ENCODE measurements at places on chromosomes 6 and 20.

GRCh38 chr6:139590206-139590605 is 215.8 kb upstream of the CITED2 start:
- peak overlapping the region; percentile 14 for H3K27ac ChIP-seq
- H3K27me3 ChIP-seq: no peaks in the 10 kb centered on the region
- DNase-seq: no peak

GRCh38 chr6:130377371-130377770 is 11.6 kb downstream of the TMEM200A start:
- no peaks in the 10 kb centered on the region for H3K36me3 ChIP-seq
- DNase-seq: no peak
- no peak overlapping the region for H3K4me3 ChIP-seq
- no peaks in the 10 kb centered on the region for H3K4me1 ChIP-seq

DNA sequence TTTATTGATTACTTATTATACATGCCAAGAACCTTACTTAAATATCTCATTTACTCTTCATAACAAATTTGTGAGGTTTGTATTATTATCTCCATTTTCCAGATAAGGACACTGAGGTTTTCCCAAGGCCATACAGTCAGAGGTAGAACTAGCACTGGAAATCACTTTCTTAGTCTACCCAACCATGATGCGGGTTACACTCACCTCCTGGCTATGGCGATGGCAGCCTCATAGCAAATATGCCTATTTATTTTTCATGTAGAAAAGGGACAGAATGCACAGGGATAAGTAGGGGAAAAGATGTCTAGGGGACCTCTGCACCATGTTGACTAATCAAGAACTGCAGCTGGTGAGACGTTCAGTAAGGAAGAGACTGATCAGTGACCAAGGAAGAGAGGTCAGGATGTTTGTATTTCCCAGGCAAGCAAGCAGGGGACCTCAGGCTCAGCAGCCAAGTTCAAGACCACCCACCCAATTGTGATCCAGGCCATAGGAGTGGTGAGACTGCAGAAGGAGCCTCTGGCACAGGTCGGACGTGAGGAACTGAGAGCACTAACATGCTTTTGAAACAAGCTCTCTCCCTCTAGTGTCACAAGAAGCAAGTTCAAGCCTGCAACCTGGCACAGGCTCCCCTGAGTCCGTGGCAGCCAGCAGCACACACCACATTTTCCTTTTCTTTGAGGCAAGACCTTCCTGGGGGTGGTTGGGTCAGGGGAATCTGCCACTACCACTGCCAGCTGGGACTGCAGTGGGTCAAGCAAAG is 97.8 kb downstream of the GMPR start:
- no peaks in the 10 kb centered on the region for H3K27me3 ChIP-seq
- no peak for DNase-seq
- no peak overlapping the region for H3K4me3 ChIP-seq
- H3K27ac ChIP-seq: no peak overlapping the region
- no peaks in the 10 kb centered on the region for H3K36me3 ChIP-seq

DNA sequence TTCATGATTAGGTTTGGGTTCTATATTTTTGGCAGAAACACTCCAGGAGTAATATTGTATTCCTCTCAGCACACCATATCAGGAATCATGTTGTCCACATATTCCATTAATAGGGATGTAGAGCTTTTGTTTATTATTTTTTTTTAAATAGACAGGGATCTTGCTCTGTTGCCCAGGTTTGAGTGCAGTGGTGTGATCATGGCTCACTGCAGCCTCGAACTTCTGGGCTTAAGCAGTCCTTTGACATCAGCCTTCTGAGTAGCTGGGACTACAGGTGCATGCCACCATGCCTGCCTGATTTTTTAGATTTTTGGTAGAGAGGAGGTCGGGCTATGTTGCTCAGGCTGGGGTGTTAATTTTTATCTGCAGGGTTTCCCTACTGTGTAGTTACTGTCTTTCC is 12.0 kb downstream of the SCAF8 start:
- no peak overlapping the region for H3K27ac ChIP-seq
- no peak for DNase-seq
- H3K27me3 ChIP-seq: no peaks in the 10 kb centered on the region
- H3K4me1 ChIP-seq: peaks cover 4% of the 10 kb centered on the region

GRCh38 chr6:43142101-43142500 is 29.0 kb upstream of the SRF start:
- H3K36me3 ChIP-seq: no peaks in the 10 kb centered on the region
- H3K4me1 ChIP-seq: no peaks in the 10 kb centered on the region
- H3K4me3 ChIP-seq: no peak overlapping the region
- no peak for DNase-seq
- H3K27me3 ChIP-seq: no peaks in the 10 kb centered on the region
- H3K27ac ChIP-seq: no peak overlapping the region

DNA sequence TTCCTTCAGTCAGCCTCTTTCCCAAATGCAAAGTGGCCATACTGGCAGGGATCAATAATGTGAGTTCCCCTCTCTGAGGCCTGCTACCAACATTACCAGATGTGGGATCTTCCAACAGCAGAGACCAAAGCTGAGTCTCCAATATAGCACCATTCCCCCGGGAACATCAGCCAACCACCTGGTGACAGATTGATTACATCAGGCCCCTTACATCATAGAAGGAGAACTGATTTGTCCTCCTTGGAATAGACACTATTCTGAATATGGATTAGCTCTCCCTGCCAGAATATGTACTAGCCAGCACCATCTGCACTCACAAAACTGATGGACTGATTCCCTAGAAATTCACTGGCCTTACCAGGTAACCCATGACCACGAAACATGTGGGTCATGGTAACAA is 61.9 kb upstream of the CARMIL1 start:
- no peaks in the 10 kb centered on the region for H3K27me3 ChIP-seq
- H3K27ac ChIP-seq: no peak overlapping the region
- no peaks in the 10 kb centered on the region for H3K4me1 ChIP-seq
- H3K36me3 ChIP-seq: no peaks in the 10 kb centered on the region
- H3K4me3 ChIP-seq: no peak overlapping the region

DNA sequence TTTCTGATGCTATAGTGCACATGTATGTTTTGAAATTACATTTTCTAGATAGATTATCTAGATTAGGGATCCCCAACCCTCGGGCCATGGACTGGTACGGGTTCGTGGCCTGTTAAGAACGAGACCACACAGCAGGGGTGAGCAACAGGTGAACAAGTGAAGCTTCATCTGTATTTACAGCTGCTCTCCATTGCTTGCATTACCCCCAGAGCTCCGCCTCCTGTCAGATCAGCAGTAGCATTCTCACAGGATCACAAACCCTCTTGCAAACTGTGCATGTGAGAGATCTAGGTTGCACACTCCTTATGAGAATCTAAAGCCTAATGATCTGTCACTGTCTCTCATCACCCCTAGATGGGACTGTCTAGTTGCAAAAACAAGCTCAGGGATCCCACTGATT is 10.4 kb downstream of the CEP57L1 start:
- no peaks in the 10 kb centered on the region for H3K36me3 ChIP-seq
- no peaks in the 10 kb centered on the region for H3K27me3 ChIP-seq
- no peak overlapping the region for H3K4me3 ChIP-seq
- DNase-seq: no peak
- no peak overlapping the region for H3K27ac ChIP-seq

GRCh38 chr6:160071805-160072690 is 49.6 kb upstream of the SLC22A1 start:
- peaks cover 75% of the 10 kb centered on the region for H3K36me3 ChIP-seq
- H3K4me3 ChIP-seq: no peak overlapping the region
- no peaks in the 10 kb centered on the region for H3K27me3 ChIP-seq
- H3K27ac ChIP-seq: no peak overlapping the region
- H3K4me1 ChIP-seq: no peaks in the 10 kb centered on the region
- no peak for DNase-seq

DNA sequence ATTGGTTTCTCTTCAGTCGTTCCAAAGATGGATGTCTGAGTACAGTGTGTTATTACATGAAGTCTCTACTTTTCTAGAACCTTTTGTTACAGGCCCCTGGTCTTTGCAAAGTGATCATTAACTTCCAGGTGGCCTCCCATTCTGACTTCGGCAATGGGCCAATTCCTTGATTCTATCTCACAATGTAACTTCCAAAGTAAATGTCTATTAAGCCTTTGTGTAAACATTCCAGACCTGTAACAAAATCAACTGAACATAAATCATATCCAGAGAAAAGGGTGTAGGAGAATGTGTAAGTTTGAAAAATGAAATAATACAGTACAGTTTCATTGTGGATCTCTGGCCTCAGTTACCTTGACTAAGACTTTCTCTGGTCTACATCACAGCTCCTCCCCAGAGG is 187.8 kb upstream of the JAG1 start:
- H3K4me1 ChIP-seq: peaks cover 25% of the 10 kb centered on the region
- H3K4me3 ChIP-seq: no peak overlapping the region
- H3K36me3 ChIP-seq: no peaks in the 10 kb centered on the region
- no peaks in the 10 kb centered on the region for H3K27me3 ChIP-seq
- DNase-seq: no peak

DNA sequence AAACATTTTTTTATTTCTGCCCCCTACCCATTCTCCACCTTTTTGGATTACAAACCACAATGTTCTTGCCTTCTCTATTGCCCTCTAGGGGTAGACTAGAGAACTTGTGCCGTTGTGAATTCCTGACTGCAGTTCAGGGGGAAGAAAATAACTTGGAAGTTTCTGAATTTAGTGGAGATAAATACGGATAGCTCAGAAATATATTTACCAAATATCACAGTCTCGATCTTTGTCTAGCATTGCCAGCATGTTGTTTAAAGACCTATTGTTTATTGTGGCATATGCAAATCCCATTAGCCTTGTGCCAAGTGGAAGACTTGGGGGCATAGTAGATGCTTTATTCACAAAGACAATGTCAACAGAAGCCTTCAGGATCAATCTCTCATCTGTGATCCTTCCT is 154.1 kb upstream of the MMS22L start:
- H3K4me3 ChIP-seq: no peak overlapping the region
- no peak for DNase-seq
- H3K4me1 ChIP-seq: no peaks in the 10 kb centered on the region
- H3K27ac ChIP-seq: no peak overlapping the region
- H3K27me3 ChIP-seq: no peaks in the 10 kb centered on the region
- no peaks in the 10 kb centered on the region for H3K36me3 ChIP-seq

DNA sequence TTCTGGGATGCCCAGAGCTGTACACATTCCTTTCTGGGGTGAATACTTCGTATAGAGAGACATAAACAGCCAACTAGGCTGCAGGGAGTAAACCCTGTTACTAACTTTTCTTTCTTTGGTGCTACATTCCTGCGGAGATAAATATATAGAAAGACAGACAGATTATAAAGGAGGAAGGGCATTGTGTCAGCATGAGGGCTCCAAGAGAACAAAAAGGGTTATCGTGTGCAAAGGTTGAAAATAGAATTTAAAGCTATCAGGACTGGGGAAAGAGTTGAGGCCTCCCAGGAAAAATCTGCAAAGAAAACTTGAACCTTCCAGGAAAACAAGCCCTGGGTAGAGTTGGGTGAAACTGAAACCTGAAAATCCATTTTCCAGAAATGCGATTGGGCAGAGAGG is 68.0 kb downstream of the TMEM170B start:
- H3K4me1 ChIP-seq: peaks cover 12% of the 10 kb centered on the region
- H3K27ac ChIP-seq: peak overlapping the region; percentile 42
- no peak for DNase-seq
- no peaks in the 10 kb centered on the region for H3K36me3 ChIP-seq
- H3K4me3 ChIP-seq: no peak overlapping the region

DNA sequence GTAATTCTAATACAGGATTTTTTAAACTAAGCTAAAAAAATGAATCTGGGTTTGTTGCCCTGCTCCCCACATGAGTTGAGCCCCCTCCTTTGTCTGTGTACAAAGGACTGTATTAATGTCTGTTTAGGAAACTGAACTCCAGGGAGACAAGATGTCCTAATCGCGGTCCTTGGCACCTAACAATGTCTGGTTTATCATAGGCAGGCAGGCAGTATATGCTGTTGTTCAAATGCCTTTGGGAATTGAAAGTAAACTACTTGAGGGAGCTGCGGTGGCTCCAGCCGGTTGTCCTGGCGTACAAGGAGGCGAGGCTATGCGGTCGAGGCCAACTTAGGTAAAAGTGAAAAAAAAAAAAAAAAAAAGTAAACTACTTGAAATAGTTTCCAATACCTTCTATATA is 98.5 kb downstream of the TULP4 start:
- H3K4me1 ChIP-seq: peaks cover 9% of the 10 kb centered on the region
- H3K27me3 ChIP-seq: no peaks in the 10 kb centered on the region
- H3K27ac ChIP-seq: no peak overlapping the region
- H3K4me3 ChIP-seq: no peak overlapping the region

DNA sequence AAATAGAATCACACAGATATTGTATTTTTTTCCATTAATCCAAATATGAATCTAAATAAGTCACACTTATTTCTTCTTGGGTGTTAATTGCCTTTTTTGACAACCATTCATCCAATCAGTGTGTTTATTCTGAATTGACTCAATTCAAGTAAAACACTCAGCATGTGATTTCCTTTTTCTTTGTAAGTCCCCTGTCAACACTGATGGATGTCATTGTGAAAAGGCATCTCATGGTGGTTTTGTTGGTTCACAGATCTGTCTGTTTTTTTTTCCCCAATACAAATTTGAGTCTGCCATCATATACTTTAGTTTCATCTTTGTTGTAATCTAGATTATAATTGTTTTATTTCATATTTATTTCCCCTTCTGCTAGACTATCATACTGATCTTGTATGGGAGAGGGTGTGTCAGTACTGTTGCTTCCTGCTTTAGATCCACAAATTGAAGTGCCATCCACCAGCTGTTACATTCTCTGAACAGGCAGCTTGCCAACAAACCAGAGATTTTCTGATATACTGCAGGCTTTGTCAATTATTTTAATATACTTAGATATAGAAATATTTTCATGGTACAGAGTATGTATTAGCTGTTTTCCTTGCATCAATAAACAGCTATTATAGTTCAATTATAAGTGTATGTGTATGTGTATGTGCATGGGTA is 64.2 kb upstream of the FLRT3 start:
- no peaks in the 10 kb centered on the region for H3K36me3 ChIP-seq
- no peaks in the 10 kb centered on the region for H3K27me3 ChIP-seq
- no peak overlapping the region for H3K27ac ChIP-seq
- H3K4me3 ChIP-seq: no peak overlapping the region
- DNase-seq: no peak

- H3K36me3 ChIP-seq: no peaks in the 10 kb centered on the region
- H3K4me3 ChIP-seq: no peak overlapping the region
- H3K27ac ChIP-seq: no peak overlapping the region
- no peaks in the 10 kb centered on the region for H3K4me1 ChIP-seq
- no peak for DNase-seq
- no peaks in the 10 kb centered on the region for H3K27me3 ChIP-seq
Observed at GRCh38 chr6:130426066-130426721, 60.4 kb downstream of the TMEM200A start.

GRCh38 chr6:125197795-125198269 is 44.3 kb downstream of the TPD52L1 start:
- H3K4me1 ChIP-seq: peaks cover 40% of the 10 kb centered on the region
- no peaks in the 10 kb centered on the region for H3K36me3 ChIP-seq
- no peaks in the 10 kb centered on the region for H3K27me3 ChIP-seq
